ENCODE measurements at places on chromosomes 6 and 20.

GRCh38 chr6:29112135-29112534 lies 4.3 kb downstream of the OR2J3 start:
- no peak for DNase-seq

- DNase-seq, result no peak
These were observed 69.0 kb upstream of the TMEM200A start for GRCh38 chr6:130296854-130297253.

- no peak for DNase-seq
These were observed 17.1 kb upstream of the SASH1 start for GRCh38 chr6:148325316-148326068.

DNA sequence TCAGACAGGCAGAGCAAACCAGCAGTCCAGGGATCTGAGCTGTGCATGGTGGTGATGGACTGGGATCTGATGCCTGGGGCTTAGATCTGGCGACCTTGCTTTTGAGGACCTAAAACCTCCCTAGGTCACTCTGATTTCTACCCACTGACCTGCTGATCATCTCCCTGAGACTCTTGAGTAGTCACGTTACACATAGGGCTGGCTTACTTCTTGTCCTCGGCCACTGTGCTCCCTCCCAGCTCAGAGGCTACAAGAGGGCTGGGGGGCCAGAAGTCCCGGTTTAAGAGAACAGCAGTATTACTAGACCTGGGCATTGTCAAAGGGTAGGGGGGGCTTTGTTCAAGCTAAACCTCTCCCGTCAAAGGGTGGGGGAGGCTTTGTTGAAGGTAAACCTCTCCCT lies 5.5 kb downstream of the DYNLT1 start:
- no peak for DNase-seq

- DNase-seq, result no peak
These were observed 170.0 kb downstream of the AKAP7 start for GRCh38 chr6:131305037-131305850.

GRCh38 chr6:134343066-134343465 lies 25.2 kb upstream of the SGK1 start:
- no peak for DNase-seq

DNA sequence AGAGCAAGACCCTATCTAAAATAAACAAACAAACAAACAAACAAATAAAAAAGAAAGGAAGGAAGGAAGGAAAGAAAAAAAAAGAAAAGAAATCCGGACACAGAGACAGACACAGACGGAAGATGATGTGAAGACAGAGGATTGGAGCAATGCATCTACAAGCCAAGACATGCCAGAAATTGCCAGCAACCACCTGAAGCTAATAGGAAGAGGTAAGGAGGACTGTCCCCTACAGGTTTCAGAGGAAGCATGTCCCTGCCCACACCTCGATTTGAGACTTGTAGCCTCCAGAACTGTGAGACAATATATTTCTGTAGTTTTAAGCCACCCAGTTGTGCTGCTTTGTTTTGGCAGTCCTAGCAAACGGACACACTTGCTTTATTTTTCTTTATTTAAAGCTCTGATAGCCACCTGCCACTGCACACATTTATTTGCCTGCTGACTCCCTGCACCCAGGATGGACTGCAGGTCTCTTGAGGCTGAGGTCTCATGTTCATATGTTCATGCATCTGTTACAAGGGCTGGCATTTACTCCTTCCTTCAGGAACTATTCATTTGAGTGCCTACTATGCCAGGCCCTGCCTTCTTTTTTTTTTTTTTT lies 20.7 kb upstream of the ZMYND8 start:
- DNase-seq, result no peak

DNA sequence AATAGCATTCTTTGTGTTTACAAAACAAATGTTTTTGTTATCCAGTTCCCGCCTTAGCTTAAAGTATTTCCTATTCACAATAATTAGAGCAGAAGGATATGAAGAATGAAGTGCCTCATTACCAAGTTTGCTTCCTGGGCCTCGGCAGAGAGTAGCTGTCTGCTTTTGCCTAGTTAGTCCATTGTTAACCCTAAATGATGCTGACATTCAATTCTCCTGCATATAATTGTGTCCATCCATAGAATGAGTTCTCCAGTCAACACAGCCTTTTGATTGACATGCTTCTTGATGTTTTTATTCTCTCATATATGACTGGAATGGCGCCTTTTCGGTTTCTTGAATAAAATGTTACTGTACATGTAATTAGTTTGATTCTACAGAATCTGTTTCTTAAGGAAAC lies 100.9 kb downstream of the MYB start:
- no peak for DNase-seq

DNA sequence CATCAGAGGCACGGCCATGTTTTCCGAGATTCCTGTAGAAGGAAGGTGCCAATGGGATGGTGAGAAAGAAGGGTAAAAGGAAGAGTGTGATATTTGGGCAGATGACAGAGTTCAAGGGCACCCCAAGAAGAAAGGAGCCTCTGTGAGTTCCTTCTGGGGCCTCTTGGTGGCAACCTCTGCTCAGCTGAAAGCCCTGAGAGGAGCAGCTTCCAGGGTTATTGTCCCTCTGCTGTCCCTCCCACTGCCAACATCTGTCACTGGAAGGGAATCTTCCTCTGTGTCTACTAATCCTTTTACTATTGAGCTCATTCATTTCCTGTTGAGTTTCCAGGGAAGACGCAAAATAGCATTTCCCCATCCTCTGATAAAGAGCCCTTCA lies 40.0 kb upstream of the KCNK16 start:
- no peak for DNase-seq

DNA sequence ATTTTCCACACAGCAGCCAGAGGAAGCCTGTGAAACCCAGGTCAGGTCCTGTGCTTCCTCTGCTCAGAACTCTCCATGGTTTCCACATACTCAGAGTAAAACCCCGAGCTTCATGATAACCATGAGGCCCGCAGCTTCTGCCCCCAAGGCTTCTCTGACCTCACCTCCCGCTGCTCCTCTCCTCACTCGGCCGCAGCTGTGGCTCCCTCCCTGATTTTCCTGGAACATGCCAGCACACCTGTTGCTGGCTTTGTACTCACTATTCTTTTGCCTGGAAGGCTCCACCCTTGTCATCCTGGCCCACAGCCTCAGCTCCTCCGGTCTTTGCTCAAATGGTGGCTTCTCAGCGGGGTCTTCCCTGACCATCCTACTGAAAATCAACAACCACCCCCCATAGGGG lies 341.7 kb downstream of the PREX1 start:
- DNase-seq, result no peak

DNA sequence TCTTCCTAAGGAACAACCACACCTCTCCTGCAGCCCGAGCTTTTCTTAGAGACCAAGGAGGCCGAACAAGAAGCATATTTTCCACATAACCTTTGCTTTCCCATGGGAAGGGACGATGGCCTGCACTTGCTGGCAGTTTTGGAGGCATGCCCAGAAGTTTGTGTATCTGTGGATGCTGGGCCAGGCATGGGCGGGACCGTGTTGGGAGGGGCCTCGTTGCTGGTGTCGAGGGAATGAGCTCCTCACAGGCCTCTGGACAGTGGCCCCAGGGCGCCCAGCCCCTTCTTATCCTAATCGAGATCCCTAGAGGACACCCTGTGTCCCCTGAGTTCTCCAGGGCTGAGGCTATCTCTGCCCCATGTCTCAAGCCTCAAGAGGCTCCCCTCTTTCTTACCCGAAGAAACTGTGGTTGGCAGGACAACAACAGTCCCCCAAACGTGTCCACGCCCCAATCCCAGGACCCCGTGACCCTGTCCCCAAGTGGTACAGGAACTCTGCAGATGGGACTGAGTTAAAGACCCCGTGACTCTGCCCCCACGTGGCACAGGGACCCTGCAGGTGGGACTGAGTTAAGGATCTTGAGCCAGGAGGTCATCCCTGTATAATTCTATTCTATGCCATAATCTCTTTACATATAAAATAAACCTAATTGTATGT lies 99.5 kb upstream of the BHLHE23 start:
- DNase-seq, result peak; percentile 6

Data from fibroblast of villous mesenchyme (primary cell).